Stimulated activated CD4-positive, alpha-beta T cell treated with anti-CD3 and anti-CD28 coated beads, Interleukin-15, amount 100 ng/mL, for 1 hour (primary cell): ENCODE measurements at places on chromosomes 6 and 20.

GRCh38 chr6:131955876-131956275 is 4.7 kb upstream of the CCN2 start:
- no peak for DNase-seq

DNA sequence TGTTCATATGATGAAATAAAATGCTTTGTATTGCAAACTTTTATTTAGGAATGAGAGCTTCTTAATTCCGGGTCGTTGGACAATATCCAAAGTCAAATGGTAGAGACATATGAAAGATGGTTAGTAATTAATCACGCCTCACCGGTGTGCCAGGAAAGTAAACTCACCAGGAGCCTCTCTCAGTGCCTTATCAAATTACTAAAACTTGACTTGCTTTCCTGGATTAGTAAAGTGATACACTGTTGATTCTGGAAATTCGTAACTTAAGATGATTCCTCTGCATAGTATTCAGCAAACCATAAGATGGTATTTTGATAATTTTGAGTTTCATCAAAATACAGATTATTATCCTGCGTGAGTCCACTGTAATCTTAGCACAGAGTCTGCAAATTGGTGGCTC is 115.2 kb downstream of the PAX1 start:
- no peak for DNase-seq

GRCh38 chr6:147586044-147586443 is 77.6 kb downstream of the SAMD5 start:
- no peak for DNase-seq

DNA sequence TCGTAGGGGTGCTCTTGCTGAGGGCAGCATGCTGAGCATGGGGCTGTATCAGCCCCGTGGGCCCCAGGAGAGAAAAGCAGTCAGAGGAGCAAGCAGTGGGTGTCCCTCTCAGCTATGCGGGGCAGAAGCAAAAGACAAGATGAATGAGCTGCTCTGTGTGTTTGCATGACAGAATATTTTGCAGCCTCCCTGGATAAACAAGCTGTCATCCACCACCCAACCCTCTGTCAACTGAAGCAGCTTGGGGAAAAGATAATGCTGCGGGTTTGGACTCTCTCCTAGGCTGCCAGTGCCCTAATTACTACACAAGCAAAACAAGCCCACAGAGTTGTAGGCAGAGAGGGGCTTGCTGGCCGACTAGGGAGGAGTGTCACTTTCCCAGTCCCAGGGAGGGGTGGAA is 82.3 kb upstream of the PTPRT start:
- no peak for DNase-seq

DNA sequence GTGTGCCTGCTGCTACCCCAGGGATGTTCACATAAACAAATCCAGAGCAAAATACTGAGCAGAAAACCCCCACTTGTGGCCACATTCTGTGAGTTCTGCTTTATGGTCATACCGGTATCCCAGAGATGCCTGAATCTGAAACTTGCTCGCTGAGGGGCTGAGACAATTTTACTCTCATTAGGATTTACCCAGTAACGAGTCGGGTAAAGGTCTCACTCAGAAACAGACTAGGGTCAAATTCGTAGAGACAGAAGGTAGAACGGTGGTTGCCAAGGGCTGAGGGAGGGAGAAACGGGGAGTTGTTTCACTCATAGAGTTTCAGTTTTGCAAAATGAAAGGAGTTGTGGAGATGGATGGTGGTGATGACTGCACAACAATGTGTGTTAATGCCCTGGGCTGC is 45.4 kb upstream of the NKX2-2 start:
- DNase-seq: no peak

- DNase-seq: no peak
Measured at GRCh38 chr6:81693266-81693665, 59.2 kb downstream of the TENT5A start.

GRCh38 chr20:63135411-63135810 is 80.5 kb downstream of the YTHDF1 start:
- no peak for DNase-seq

DNA sequence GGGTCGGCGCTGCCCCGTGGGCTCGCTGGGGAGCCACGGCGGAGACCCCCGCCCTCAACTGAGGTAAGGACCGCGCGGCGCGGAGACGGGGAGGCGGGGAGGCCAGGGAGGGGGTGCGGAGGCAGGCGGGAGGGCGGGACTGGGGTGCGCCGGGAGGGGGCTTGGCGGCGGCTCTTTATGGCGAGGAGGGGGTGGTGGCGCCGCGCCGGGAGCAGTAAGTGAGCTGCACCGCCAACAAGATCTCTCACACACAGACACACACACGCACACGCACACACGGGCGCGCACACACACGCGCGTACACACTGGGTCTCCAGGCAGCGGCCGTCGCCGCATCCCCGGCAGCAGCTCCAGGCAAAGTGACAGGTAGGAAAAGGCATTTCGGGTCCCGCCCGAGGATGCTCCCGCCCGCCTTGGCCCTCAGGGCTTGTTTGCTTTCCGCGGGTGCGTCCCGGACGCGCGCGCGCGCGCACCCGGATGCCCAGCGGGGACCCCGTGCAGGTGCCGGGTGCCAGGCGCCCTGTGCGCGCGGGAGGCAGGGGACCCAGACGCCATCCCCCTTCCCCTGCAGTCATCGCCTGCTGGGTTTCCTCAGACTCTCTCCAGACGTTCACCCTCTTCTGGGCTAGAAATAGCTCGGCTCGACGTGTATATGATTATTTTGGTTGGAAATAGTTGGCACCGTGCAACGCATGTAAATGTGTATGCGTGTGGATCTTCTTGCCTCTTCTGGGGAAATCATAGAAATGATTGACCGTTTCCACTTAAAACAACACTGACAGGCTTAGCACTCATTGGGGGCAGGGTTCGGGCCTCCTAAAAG is at the start of gene PLCB4:
Gene PLCB4, plus strand, starts transcription at position 247 of the 823 bp plus-strand sequence. CDS start 238,728 bp downstream, outside the sequence.
- DNase-seq: no peak

DNA sequence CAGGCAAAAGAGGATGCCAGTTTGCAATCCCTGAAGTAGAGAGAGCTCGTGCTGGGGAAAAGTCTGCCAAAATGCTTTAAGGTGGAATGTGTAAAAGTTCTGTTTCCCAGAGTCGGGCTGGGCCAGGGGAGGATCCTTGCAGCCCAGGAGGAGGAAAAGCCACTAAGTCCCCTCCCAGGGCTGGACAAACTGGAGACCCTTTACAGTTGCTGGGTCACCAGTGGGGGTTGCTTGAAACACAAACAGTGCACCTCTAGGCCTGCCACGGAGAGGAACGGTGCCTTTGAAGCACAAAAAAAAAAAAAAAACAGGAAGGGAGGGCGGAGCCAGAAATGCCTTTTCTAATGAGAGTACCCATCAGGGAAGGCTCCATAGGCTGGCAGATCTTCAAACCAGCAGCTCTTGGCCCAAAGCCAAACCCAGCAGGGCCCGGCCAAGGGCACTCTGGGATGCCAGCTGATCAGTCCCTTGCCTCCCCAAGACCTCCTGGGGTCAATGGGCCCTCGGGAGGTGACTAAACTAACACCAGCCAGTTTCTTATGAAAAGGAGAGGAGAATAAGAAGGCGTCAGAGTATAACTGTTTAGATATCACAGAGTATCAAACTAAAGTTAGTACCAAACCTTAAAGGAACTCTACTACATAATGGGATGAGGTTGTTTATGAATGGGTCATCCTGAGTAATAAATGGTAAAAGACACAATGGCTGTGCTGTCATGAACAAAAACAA is 23.7 kb downstream of the HLA-A start:
- no peak for DNase-seq

DNA sequence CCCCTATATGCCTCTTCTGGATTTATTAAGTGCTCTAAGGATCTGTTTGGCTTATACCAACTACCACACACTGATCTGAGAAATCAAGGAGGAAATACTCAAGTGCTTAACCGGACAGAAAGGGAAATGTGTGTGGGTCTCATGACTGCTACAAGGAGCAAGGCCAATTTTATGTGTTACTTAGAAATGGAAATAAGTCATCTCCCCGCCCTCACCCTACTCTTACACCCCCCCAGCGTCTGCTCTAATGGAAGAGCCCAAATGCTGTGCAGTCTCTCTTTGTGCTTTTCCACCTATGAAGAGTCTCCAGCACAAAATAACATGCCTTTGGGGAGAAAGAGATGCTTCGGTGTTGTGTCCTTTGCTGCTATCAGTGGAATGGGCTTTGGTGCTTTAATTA is 428.8 kb upstream of the ARID1B start:
- no peak for DNase-seq

DNA sequence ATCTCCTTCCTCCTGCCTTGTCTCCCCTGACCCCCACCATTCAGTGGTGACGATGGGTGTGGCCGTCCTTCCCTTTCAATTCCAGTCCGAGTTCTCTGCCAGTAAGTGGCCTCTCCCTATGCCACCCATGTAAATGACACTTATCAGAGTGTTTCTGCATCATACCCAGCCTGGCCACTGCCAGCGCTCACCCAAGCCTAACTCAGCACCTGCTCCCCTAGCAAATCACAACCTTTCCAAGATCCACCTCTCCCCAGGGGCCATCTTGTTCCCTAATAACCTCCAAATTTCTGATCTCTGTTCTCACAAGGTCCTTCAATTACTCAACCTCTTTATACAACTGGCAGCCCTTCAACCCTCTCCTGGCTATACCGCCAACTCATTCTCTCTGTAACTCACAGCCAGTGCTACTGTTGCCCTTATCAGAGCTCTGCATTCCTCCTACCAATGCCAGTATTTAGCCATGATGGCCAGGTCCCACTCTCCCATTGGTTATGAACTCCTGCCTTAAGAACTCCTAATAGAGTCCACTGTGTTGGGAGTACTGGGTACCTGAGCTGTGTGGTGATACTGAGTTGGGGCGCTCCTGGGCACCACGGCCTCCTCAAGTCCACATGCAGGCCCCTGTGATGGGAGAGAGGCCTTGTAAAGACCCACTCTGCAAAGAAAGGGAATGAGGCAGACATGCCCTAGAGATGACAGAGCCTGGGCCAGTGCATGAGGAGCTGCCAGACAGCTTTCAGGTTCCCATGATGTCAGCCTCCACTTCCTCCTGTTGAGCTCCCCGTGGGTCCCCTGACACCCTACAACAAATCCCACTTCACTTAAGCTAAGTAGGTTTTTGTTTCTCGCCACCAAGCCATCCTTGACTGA is 187.4 kb upstream of the RREB1 start:
- DNase-seq: no peak

DNA sequence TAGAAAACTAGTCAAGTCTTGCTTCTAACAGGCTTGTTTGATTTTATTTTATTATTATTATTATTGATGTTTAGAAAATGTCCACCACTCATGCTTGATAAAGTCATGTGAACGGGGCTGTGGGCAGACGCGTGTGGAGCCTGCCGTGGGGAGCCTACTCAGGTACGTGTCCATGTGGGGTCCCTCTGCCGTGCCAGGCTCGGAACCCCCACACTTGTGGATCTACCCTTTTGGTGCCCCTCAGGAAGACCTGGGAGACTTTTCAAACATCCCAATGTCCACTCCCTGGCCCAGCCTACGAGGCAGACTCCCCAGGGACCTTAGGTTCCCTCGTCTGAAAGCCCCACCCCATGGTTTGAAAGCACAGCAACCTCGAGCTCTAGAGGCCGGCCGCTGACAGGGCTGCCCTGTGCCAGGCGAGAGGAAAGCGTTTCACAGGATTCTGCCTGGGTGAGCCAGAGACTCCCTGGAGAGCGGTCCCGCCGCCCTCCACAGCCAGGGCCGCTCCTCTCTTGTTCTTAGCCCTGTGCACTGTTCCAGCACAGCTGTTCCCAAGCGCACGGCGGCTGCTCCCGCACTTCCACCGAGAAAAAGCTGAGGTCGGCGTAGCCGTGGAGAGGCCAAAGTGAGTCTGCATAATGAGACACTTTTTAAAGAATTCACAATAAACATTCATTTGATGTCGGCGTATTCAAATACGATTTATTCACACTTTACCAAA is 249.7 kb downstream of the TTLL2 start:
- DNase-seq: no peak

DNA sequence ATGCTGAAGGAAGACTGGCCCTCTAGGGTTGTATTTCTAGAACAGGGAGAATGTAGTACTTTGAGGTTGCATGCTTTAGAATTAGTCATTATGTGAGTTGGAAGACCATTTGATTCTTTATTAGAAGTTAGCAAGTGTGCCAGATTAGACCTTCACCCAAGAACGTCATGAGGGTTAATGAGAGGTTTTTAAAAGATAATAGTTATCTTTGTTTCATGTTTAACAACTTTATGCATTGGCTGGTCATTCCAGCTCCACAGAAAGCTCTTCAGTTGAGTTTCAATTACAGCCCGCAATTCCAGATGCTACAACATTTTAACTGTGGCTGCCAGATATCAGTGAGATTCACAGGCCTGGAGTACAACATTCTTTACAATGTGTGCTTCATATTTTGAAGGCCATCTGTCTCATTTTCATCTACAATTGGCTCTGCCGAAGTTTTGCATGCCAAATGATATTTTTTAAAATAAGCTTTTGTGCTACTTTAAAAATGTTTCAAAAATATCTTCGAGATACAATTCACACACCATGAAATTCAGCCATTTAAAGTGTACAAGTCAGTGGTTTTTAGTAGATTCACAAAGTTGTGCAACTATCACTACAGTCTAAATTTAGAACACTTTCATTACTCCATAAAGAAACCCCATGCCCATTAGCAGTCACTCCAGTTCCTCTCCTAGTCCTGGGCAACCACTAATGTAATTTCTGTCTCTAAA is 61.1 kb upstream of the FBXO30 start:
- DNase-seq: no peak

GRCh38 chr20:1994627-1995026 is 769 bp upstream of the PDYN start:
- no peak for DNase-seq

DNA sequence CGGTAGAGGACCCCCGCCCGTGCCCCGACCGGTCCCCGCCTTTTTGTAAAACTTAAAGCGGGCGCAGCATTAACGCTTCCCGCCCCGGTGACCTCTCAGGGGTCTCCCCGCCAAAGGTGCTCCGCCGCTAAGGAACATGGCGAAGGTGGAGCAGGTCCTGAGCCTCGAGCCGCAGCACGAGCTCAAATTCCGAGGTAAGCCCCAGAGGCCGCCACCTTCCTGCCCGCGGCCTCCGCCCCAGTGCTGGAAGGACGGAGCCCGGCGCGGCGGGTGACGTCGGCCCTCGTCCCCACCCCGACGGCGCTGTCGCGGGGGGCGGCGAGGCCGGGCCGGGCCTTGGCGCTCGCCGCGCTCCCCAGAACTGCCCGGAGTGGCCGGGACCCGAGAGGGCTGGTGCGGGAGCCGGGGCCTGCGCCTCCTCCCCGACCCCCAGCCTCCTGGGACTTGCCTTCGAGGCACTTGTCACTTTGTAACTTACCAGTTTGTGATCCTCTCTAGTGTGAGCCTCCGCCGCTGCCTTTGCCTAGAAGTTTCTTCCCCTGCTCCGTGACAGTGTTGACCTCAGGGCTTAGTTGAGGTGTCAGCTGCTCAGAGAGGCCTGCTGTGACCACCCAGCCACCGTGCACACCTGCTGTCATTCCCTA is 417 bp downstream of the VAPB start:
- no peak for DNase-seq

- DNase-seq: no peak
Measured at GRCh38 chr20:10769700-10770099, 95.9 kb upstream of the JAG1 start.
